ENCODE measurements at places on chromosomes 7 and 10. TPM values are rescaled to one million over a fixed set of nuclear protein-coding genes. Genes with fewer than 3 reads are reported as not detected.

GRCh38 chr10:108378779-108379178, 1214.3 kb upstream of the SORCS1 start:
- no peak for DNase-seq

GRCh38 chr10:6108631-6109443, 20.0 kb downstream of the RBM17 start:
- DNase-seq = peak; percentile 54

DNA sequence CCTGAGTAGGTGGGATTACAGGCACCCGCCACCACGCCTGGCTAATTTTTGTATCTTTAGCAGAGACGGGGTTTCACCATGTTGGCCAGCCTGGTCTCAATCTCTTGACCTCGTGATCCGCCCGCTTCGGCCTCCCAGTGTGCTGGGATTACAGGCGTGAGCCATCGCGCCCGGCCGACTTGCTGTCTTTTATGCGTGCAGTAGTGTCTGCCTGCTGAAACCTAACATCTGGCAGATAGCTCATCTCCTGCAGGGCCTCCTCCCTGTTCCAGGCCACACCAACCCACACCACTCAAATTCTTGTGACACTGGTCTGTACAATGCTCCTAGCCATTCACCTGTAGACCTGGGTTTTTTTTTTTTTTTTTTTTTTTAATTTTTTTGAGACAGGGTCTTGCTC, 41.5 kb downstream of the BAIAP2L1 start:
- DNase-seq = no peak

DNA sequence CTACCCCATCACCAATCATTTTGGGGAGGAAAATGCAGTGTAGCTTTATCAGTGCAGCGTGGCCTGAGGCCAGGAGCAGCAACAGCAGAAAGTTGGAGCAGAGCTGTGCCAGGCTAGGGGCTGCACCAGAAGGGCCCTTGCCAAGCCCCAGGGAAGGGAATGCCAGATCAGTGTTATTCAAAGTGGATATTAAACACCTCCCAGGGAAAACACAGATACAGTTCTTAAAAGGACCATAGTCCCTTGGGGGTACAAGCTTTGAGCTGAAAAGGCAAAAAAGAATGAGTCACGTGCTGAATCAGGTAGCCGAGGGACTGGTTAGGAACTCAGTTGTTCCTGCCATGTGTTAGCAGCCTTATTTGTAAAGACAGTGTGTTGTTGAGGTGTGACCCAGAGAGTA, 54.0 kb downstream of the GSDME start:
- no peak for DNase-seq

- no peak for DNase-seq
Measured at GRCh38 chr7:730501-731439, 3.7 kb upstream of the PRKAR1B start.

Gene SFTPA1
- not detected for total RNA-seq

DNA sequence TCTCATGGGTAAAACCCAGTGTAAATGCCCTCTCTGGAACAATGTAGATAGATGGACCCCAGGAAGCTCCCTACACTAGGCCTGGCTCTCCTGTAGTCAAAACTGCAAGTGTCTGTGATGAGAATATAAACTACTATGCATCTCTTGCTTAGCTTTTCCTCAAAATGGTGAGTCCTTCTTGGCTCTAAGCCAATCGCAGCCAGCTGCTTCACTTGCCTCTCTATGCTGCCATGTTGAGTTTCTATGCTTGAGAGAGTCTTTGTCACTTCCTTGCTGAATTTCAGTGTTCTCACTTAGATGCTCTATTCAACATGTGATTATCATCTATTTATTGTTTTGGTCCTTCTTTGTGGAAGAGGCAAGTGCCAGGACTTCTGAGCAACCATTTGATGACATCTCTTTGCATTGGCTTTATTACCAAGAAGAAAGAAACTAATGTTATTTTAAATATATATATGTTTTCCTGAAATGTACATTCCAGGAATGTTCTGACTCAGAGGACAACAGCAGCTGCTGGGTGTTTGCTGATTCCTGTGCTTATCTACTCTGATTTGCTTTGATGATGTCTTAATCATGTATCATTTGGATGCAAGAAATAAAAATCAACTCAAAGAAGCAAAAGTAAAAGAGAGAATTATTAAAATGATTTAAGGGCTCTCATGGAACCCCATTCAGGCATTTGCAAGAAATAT, 16.6 kb downstream of the TAS2R40 start:
- DNase-seq = no peak

Measured in dermis microvascular lymphatic vessel endothelial cell (primary cell).